ENCODE measurements at places on chromosomes 1 and 21.

GRCh38 chr1:55375617-55376258 lies 160.6 kb upstream of the USP24 start:
- no peak for DNase-seq

DNA sequence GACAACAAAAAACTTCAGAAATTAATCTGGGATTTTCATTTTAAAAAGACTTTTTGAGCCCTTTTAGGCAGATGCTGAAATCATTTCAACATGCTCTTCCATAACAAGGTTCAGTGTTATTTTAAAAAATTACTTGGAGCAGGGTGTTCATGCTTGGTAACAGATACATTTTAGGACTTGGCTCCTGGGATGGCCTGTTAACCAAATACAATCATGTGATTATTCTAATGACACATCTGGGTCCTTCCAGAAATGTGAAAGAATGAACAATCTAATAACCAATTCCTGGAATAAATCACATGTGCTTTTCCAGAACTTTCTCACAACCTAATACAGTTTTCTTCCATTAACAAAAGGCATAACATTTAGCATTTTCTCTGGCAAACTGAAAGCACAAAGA lies 379.8 kb upstream of the RUNX1 start:
- no peak for DNase-seq

DNA sequence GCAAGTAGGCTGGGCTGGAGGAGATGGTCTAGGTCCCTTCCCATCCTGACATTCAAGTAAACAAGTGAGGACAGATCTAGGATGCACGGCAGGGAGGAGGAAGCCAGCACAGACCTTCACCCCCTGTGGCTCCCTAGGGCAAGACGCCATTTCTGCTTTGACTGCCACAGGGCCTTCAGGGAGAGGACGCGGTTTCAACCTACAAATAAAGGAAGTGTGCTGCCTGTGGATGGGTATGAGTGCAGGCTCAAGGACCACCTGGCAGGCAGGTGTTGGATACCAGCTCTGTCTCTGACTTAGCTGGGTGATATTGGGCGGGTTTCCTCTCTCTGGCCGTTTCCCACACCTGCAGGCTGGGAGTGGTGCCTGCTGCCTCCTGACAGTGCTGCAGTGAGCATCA lies 16.2 kb downstream of the SLC2A1 start:
- no peak for DNase-seq

DNA sequence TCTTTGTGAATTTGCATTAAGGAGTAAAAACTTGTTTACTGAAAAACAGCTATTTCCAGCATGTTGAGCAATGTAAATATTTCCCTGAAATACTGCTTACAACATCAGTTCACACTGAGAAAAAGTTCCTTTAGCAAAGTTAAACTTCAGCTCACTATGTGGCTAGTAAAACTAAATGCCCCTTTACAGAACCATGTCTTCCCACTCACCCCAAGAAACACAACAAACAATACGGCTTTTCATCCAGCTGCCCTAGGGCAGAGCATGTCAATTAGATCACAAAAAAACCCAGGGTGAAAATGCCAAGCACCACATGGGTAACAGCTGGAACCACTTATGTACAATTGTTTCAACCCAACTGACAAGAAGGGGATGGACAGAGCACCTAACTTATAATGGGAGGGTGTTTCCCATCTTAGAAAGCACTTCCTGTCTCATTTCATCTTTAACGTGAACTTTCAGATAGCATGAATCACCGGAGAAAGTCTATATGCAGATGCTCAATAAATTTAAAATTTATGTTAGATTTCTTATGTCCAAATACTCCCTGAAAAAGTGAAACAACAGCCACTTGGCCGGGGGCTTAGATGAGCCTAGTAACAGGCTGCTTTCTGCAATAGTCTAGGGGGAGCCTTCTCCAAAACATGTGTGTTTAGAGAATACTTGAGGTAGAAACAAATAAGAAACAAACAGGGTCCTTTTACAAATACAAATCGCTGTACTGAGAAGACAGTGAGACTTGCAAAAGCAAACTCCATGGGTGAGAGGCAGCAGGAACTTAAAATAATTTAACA lies 6.6 kb downstream of the NID1 start:
- DNase-seq: no peak

- DNase-seq: no peak
Observed at GRCh38 chr1:44780583-44781121, 5.3 kb downstream of the RPS8 start.

- no peak for DNase-seq
Observed at GRCh38 chr1:197924516-197925123, 7.4 kb downstream of the LHX9 start.

DNA sequence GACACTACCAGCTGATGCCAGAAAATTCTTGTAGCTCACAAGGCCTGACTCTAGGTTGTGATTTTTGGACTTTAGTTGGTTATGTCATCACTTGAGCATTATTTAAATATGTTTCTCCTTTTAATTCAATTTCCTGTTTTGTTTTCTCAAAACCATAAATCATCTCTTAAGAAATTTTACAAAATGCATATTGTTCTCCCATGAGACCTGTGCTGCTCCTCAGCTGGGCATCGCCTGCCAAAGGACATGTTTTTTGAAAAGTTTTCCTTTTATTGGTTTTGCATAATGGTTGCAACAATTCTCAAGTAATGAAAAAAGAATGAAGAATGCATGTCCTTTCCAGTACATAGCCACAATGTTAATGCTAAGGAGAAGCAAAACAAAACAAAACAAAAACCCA lies 204.7 kb upstream of the LYPLAL1 start:
- DNase-seq: no peak

DNA sequence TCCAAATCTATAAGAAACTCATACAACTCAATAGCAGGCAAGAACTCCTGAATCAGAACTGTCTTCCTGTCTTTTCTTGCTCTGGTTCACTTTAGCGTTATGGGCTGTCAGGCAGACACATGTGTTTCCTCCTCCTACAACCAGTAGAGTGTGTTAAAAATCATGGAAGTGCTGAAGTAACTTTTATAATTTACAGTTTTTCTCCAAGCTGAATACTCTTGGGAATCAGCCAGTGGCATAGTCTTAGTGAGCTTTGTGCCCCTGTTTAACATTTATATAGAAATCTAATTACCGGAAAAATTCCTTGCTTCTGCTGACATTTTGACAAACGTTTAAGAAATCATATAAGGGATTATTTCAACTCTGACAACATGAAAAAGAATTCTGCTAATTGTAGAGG lies 113.1 kb upstream of the RGS18 start:
- DNase-seq: no peak

- DNase-seq: no peak
Observed at GRCh38 chr1:167158813-167159275, 61.8 kb upstream of the POU2F1 start.

DNA sequence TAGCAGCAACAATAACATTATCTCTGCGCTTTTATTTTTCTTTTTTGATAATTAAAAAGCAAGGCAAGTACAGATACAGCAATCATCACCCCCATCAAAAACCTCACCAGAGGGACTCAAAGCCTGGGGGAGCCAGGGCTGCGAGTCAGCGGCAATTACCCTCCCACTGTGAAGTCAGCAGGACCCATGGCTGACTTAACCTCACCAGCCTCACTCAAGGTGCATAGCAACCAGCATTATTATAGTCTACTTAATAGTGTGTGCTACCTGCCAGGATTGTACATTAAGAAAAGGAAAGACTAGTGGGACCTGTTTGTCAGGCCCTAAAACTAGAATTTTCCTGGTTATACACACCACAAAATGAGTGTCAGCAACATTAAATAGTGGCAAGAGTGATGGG lies 28.9 kb upstream of the SERBP1 start:
- DNase-seq: no peak

- no peak for DNase-seq
Observed at GRCh38 chr21:36591326-36591970, 107.5 kb upstream of the SIM2 start.

- no peak for DNase-seq
Observed at GRCh38 chr1:245858722-245859492, 648.2 kb downstream of the SMYD3 start.

- DNase-seq: no peak
Observed at GRCh38 chr1:19780267-19780877, 19.3 kb downstream of the TMCO4 start.

GRCh38 chr1:25173809-25174340 lies 58.4 kb downstream of the SYF2 start:
- DNase-seq: no peak

GRCh38 chr1:12191242-12192032 lies 24.6 kb downstream of the TNFRSF1B start:
- no peak for DNase-seq

DNA sequence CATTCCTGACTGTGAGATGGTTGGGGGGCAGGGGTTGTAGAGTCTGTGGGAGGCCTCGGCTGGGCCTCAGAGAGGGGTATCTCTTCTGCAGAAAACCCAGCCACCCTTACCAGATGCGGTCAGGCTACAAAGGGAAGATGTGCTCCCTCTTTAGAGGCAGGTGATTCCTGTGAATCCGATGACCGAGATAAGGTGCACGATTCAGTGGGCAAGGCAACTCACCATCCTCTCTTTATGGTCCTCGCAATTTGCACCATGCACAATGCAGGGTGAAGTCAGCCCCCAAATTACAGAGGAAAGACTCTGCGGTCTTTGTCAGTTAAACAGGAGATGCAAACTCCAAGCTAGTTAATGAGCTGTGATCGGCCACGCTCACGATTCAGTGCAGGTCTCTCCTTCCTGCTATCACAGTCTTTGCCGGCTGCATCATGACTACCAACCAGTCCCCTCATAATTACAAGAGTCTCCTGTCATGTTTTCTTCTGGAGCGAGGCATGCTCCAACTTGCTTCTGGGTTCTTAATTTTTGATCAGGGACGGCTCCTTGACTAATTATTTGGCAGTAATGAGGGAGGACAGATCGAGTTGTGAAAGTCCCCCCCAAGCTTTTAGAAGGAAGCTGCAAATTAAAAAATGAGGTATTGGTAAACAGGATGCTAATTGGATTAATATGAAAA lies 12.5 kb downstream of the TP73 start:
- no peak for DNase-seq

Measured in stimulated activated CD8-positive, alpha-beta memory T cell treated with anti-CD3 and anti-CD28 coated beads, Interleukin-15, amount 100 ng/mL, for 4 hours (primary cell).